ENCODE measurements at places on chromosomes 1 and 21.

- DNase-seq: peak; percentile 35
Measured at GRCh38 chr1:109161858-109162606, 48.1 kb downstream of the ELAPOR1 start.

DNA sequence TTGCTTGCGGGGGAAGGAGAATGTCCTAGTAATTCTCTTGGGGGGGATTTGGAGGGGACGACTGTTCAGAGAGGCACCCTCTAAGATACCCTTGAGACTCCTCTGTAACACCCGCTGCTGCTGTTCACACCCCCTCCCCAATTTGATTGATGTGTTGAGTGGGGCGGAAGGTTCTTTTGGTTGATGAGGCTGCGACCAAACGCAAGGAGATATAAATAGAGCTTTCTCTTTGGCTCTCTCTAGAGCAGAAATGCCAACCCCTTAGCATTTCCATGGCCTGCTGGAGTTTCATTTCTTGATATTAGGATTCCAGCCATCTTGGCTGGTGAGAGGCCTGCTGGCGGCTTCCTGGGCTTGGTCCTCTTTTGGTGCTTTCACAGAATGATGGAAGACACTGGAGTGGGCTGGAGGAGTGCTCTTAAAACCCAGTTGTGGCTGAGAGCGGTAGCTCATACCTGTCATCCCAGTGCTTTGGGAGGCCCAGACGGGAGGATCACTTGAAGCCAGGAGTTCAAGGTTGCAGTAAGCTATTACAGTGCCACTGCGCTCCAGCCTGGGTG is 2.0 kb downstream of the PIK3CD start:
- DNase-seq: peak; percentile 40

DNA sequence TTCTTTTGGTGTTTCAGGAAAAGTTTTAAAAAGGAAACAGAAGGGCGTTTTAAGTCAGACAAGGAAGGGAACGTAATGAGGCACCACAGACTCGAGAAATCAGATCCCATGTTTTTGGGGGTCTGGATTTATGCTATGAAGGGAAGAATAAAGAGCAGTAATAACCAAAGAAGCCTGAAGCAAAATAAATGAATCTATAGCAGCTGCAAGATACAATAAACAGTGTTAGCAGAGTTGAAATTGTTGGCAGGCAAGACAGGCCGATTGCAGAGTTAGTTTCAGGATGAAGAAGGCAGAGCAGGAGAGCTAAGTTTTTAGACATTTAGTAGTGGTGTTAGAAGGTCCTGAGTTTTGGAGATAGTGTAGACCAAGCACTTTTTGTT is 425 bp downstream of the DDR2 start:
- DNase-seq: no peak

DNA sequence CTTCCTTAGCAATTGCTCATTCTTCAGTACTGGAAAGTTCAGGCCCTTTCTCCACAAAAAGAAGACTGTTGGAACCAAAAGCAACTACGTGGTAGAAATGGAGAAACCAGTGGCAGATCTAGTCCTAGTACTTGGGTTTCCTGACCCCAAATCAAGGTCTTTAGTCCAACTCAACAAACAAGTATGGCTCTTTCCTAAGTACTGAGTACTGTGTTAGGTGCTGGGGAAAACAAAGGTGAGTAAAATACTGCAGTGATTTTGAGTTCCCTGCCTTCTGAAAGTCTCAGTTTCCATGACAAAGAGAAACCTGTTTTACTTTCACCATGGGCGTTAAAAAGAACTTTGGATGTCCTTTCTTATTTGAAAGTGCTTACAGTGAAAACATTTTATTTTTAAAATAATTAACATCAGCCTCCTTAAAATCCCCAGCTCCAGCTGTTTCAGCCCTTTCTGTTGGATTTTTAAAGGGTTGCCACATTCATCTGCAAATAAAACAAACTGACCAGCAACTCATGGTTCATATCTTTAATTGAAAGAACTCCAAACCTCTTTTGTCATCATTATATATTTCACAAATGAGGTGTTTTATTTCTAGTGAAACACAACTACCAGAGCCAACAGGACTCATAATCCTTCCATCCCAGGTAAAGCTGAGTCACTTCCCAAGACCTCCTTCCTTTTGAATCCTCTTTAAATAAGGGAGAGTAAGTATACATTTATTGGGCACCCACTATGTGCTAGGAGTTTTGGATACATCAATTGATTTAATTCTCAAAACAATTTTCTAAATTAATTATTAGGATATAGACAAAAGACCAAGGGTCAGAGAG is 35.4 kb downstream of the PLPP3 start:
- DNase-seq: no peak

- no peak for DNase-seq
Measured at GRCh38 chr1:95380909-95381308, 146.9 kb downstream of the RWDD3 start.

DNA sequence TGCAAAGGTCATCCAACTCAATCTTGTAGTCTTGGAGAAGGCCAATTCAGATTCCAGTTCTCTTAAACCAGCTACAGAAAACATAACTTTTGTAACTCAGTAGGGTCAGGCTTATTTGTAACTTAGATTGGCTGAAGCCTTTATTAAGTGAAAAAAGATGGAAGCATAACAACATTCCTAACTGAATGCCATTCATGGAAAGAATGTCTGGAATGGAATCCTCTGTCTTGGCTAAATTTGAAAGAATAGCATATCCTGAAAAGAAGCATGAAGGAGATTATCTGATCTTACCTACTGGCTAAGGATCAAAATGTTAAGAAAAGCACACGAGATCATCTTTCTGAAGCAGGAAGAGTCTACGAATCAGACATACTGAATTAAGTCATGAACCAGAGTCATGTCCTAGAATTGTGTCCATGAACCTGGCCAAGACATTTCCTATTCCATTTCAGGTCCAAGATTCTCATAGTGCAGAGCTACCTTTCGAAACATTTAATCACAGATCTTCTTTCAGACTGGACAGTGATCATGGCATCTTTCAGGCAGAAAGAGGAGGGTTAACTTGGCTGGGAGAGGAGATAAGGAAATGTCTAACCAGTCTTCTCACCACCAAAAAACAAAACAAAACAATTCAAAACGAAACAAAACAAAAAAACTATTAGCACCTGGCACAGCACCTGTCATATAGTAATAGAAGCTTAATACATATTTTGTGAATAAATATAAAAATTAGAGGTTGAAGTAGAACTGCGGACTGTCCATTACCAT is 75.6 kb downstream of the XCL2 start:
- no peak for DNase-seq

- no peak for DNase-seq
Measured at GRCh38 chr1:229207916-229208315, 63.0 kb upstream of the RAB4A start.

- DNase-seq: no peak
Measured at GRCh38 chr1:71231751-71232150, 150.9 kb upstream of the ZRANB2 start.

GRCh38 chr21:45864436-45864835 is 117.1 kb upstream of the COL6A1 start:
- DNase-seq: no peak

DNA sequence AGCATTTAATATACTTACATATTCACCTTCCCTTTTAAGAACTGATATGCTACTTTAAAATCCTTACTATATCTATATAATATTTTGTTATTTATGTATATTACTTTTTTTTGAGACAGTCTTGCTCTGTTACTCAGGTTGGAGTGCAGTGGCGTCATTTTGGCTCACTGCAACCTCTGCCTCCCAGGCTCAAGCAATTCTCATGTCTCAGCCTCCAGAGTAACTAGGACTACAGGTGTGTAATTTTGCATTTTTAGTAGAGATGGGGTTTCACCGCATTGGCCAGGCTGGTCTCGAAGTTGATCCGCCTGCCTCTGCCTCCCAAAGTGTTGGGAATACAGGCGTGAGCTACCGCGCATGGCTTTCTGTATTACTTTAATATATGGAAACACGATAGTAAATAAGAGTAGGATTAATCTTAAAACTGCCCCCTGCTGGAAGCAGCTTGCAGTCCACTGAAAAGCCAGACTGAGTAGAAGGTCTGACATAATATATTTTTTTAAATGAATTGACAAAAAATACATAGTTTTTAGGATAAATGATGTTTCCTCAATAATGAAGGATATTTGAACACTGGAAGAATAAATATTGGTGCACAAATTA is 24.4 kb downstream of the RCAN3 start:
- DNase-seq: peak; percentile 70

GRCh38 chr1:241413386-241413785 is 56.4 kb upstream of the RGS7 start:
- no peak for DNase-seq

- no peak for DNase-seq
Measured at GRCh38 chr21:42534421-42535378, 21.0 kb downstream of the SLC37A1 start.

DNA sequence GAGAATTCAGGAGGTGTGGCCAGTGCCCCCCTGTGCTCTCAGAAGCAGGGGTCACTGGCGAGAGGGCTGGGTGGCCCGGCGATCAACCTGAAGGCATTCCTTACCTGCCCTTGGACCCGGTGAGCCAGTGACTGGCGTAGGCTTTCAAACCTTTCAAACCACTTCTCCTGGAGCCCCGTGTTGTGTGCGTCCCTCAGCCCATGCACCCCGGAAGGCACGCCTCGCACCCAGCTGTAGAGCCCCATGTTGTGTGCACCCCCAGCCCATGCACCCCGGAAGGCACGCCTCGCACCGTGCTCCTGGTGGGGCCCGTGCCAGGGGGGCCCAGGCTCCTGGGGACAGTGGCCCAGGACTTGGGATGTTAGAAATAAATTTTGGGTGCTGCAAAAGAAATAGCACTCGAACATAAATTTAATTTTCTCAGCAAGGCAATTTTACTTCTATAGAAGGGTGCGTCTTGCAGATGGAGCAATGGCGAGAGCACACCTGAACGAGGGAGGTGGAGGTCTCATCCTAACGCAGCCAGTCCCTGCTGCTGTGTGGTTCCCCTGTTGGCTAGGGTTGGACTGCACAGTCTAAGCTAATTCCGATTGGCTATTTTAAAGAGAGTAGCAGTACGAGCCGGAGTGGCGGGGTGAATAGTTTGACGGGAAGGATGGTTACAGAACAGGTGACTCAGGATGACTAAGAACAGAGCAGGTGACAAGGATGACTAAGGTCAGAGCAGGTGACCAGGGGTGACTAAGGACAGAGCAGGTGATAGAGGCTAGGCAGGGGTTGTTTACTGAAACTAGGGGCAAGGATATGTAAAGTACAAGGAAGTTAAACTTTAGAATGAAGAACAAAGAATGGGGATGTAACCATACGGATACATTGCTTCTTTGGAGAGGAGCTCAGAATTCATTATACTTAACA is 47.4 kb downstream of the PRKCZ start:
- DNase-seq: no peak

DNA sequence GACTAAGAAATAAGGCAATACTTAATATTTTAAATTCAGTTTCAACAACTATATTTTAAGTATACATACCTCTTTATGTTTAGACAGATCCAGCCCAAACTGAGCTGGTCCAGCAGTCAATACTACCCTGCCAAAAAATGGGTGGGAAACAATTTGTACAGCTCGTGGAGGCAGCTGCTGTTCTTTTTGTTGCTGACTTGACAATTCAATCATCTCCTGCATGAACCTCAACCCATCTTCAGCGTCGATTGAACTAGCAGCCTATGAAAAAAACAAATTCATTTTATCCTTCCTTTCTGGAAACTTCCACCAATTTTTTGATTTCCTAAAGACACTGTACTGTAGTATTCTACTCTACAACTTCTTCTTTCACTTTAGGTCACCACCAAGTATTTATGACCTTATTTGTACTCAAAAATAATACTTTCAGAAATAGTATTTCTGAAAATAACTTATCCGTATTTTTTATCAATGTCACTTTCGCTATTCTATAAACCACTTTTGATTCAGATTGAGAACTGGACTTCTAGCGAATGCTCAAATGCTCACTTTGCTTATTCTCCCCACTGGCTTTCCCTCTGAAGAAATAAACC is 46.5 kb downstream of the EDEM3 start:
- DNase-seq: no peak

DNA sequence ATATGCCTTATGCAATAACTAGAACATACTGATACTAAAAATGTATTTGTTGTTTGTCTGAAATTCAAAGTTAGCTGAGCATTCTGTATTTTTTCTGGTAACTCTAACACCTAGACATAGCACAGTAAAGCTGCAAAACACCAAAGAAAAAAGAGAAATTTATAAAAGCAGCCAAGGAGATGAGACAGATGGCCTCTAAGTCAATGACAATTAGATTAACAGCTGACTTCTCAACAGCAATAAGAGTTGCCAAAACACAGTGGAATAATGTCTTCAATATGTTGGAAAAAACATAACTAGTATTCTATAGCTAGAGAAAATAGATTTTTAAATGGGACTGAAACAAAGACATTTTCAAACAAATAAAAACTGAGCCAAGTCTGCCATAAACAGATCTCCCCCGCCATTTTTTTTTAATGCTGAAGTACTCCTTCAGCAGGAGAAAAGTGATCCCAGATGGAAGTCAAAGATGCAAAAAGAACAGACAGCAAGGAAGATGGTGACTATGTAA is 81.3 kb downstream of the SYF2 start:
- DNase-seq: no peak

DNA sequence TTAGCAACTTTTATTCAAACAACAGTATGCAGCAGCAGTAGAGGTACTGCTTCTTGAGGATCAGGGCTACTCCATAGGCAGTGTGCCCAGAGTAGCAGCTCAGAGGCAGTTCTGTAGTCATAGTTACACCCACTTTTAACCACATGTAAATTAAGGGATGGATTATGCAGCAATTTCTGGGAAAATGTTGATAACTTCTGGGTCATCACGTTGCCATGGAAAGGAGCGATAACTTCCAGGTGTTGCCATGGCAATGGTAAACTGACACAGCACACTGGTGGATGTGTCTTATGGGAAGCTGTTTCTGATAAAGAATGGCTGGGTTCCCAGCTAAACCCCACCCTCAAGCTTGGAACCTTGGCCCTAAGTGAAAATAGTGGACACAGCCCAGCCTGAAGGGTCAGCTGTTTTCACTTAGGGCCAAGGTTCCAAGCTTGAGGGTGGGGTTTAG is 29.0 kb upstream of the PLA2G2A start:
- DNase-seq: no peak

GRCh38 chr21:39073063-39073462 is 110.2 kb downstream of the PSMG1 start:
- no peak for DNase-seq

GRCh38 chr1:17060306-17060749 is 6.5 kb upstream of the SDHB start:
- no peak for DNase-seq

- no peak for DNase-seq
Measured at GRCh38 chr1:178486100-178487069, 10.4 kb downstream of the CLEC20A start.

- DNase-seq: no peak
Measured at GRCh38 chr1:230085178-230085515, 18.1 kb downstream of the GALNT2 start.

Measured in CD4-positive, alpha-beta T cell treated with Interleukin-10 for 1 hour (primary cell).